ENCODE measurements at places on chromosomes 1 and 21.

GRCh38 chr1:89274411-89274857 lies 1.8 kb upstream of the GBP5 start:
- DNase-seq, result no peak

DNA sequence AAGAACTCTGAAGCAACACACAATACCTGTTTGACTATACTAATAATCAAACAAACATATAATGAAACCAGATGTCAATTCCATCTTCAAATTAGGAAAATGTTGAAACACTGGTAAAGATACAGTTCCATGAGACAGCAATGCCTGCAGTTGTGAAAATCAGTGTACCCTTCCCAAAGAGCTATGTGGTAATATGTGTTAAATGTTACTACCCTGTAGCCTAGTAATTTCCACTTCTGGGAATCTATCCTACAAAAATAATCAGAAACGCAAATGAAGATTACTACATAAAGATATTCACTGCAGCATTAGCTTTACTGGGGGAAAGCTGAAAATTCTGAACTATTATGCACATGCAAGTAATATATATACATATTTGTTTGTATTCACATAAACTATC lies 16.9 kb downstream of the GLIS1 start:
- DNase-seq, result no peak

DNA sequence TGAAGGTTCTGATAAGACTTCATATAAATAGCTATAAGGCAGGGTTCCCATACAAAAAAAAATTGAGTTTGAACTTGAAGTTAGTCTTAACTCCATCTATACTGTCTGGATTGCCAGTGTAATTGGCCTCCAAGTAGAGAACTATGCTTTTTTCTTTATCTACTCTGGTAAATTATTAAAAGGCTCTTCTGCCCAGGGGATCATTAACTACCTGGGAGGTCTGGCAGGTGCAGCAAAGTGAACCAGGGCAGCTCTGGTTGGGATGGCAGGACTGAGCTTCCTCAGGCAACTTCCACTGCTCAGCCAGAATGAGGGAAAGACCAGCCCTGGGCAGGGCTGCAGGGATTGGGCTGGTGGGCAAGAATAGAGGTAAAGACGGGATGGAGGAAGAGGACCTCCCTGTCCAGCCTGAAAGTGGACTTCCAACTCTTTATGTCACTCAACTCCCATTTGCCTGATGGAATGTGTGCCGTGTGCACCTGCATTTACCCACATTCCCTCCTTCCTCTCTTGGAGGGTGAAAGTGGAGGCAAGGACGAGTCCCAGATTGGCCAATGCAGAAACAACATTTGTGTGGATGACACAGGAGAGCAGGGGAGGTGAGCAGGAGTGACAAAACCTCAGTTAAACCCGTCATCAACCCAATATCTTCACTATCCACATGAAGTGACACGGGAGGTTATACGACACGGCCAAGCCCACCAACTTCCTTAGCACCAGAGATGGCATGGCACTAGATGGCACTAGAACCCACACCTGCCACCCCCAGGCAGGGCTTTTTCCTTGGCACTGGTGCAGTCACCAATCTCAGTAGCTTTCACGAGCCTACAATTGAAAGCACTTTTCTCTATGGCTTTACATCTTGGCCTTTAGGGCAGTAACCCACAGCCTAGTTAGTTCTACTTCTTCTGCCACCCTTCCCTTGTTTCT lies 25.2 kb downstream of the CCN1 start:
- no peak for DNase-seq

- DNase-seq, result no peak
Observed at GRCh38 chr1:55428944-55429931, 214.1 kb upstream of the USP24 start.

All from cortex of kidney (tissue), 1 donor.